ENCODE measurements at places on chromosomes 5 and 9.

- DNase-seq: no peak
These were observed 270.2 kb downstream of the PSAT1 start for GRCh38 chr9:78566948-78567675.

- DNase-seq: no peak
These were observed 53.9 kb upstream of the HMHB1 start for GRCh38 chr5:143758015-143758414.

- no peak for DNase-seq
These were observed 79.2 kb downstream of the LIX1 start for GRCh38 chr5:97063251-97063650.

- DNase-seq: no peak
These were observed 84.6 kb upstream of the GRAMD2B start for GRCh38 chr5:126338635-126339034.

GRCh38 chr5:72245951-72246532 lies 74.0 kb downstream of the MRPS27 start:
- DNase-seq: no peak

- DNase-seq: no peak
These were observed 71.0 kb upstream of the SEMA6A start for GRCh38 chr5:116645627-116646026.

DNA sequence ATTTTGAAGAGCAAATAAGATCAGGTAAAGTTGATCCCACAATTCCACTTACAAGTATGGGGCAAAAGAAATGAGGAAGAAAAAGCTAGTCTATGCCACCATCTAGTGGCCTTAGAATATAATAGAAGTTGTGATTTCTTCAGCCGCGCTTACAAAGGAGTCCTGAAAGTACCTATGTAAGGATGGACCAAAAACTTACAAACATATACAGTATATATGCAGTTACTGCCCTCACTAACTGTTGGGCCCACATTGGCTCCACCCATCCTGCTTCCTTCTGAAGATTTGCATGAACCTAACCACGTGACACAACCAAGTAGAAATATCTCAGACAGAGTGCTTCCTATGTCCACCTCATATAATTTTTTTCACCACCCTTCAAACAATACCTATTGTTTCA lies 11.7 kb upstream of the OR13D1 start:
- DNase-seq: peak; percentile 45

- DNase-seq: no peak
These were observed 32.9 kb downstream of the PALM2AKAP2 start for GRCh38 chr9:109812818-109813281.

DNA sequence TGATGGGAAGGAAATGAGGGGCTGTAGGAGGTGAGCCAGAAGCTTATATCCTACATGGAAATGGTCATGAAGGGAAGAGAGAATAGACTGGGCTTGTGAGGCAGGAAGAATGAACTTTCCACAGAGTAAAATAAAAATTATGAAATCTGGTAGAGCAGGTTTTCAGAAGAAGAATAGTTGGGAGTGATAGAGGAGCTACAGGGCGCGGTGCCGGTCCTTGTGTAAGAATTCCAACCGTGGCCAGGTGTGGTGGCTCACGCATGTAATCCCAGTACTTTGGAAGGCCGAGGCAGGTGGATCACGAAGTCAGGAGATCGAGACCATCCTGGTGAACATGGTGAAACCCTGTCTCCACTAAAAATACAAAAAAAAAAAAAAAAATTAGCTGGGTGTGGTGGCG lies 8.9 kb upstream of the UNC13B start:
- no peak for DNase-seq

GRCh38 chr5:81963544-81963943 lies 8.3 kb upstream of the ATG10 start:
- no peak for DNase-seq

DNA sequence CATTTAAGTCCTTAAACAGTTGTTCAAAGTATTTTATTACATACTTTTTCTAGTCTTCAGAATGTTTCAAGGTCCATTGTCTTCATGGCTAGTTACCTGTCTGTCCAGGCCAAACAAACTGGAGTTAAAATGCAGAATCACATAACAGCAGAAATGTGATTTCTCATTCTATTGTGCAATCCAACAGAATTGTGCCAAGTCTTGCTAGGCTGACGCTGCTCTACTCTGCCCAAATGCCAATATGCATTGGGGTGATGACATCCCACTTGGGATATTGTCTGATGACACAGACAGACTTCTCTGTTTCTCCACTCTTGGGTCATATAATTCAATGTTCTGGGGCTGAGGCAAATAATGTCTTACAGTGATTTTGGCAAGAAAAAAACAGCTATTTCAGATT lies 5.2 kb upstream of the SLC22A5 start:
- DNase-seq: peak; percentile 91

- DNase-seq: no peak
These were observed 263.9 kb downstream of the ICE1 start for GRCh38 chr5:5686356-5686755.

- no peak for DNase-seq
These were observed 80.0 kb downstream of the SV2C start for GRCh38 chr5:76163111-76163628.

- no peak for DNase-seq
These were observed 42.7 kb upstream of the AKNA start for GRCh38 chr9:114430457-114430856.

Measured in fibroblast of the conjunctiva (primary cell).